Esophagus squamous epithelium (tissue), 5 donors: ENCODE measurements at places on chromosomes 2 and 18.

GRCh38 chr2:206408323-206409320, 34.7 kb upstream of the ADAM23 start:
- H3K4me3 ChIP-seq = no peak overlapping the region
- no peaks in the 10 kb centered on the region for H3K4me1 ChIP-seq
- H3K27ac ChIP-seq = no peak overlapping the region
- H3K27me3 ChIP-seq = no peaks in the 10 kb centered on the region
- DNase-seq = no peak

GRCh38 chr2:233252227-233252626, 754 bp downstream of the ATG16L1 start:
- H3K27ac ChIP-seq = peak overlapping the region; percentile 91
- peaks cover 7% of the 10 kb centered on the region for H3K4me1 ChIP-seq
- peak overlapping the region; percentile 81 for H3K4me3 ChIP-seq
- DNase-seq = no peak

GRCh38 chr2:64915510-64915900, 73.7 kb upstream of the SLC1A4 start:
- no peak overlapping the region for H3K27ac ChIP-seq
- H3K4me1 ChIP-seq = no peaks in the 10 kb centered on the region
- DNase-seq = no peak
- H3K4me3 ChIP-seq = no peak overlapping the region
- no peaks in the 10 kb centered on the region for H3K27me3 ChIP-seq

- H3K27ac ChIP-seq = no peak overlapping the region
- no peak overlapping the region for H3K4me3 ChIP-seq
- no peak for DNase-seq
Measured at GRCh38 chr2:119259296-119259860, 35.7 kb downstream of the STEAP3 start.

- H3K27ac ChIP-seq = no peak overlapping the region
- no peaks in the 10 kb centered on the region for H3K27me3 ChIP-seq
- DNase-seq = no peak
- H3K36me3 ChIP-seq = no peaks in the 10 kb centered on the region
- no peak overlapping the region for H3K4me3 ChIP-seq
- H3K4me1 ChIP-seq = no peaks in the 10 kb centered on the region
Measured at GRCh38 chr2:108316461-108317258, 28.0 kb downstream of the SULT1C2 start.

DNA sequence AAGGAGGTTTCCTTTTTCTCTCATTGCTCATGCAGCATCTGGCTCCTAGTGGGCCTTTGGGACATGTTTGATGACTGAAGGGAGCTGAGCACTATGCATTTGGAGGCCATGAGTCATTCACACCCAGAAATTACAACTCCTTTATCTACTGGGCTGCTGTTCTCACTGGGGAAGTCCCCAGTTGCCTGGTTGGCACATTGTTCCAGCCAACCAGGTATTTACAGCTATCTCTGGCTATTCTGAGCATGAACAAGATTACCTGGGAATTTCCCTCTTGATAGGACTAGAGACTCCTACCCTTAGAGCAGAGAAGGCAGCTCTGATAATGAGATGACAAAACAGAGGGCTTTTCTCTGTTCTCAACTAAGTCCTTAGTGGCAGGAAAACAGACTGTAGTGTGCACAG, 206.5 kb downstream of the SETBP1 start:
- peaks cover 12% of the 10 kb centered on the region for H3K4me1 ChIP-seq
- no peak for DNase-seq
- H3K36me3 ChIP-seq = no peaks in the 10 kb centered on the region
- peak overlapping the region; percentile 31 for H3K27ac ChIP-seq
- no peaks in the 10 kb centered on the region for H3K27me3 ChIP-seq

DNA sequence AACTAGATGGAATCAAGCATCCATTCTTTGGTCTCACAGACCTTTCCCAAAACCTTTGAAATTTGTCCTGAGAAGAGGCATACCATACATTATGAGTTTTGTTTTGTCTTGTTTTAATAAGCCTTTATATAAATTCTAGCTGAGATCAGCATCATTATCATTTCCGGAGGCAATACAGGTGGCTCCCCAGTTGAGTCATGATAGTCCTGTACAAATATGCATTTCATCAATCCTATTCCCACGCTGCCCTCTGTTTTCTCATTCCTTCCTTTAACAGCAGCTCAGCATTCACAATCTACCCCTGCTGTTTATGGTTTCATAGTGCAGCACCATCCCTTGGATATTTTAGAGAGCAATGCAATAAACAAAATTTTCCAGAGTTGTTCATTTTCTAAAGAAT, 216.7 kb downstream of the TXNL1 start:
- no peak for DNase-seq
- H3K27me3 ChIP-seq = no peaks in the 10 kb centered on the region
- H3K4me1 ChIP-seq = no peaks in the 10 kb centered on the region
- H3K36me3 ChIP-seq = no peaks in the 10 kb centered on the region
- no peak overlapping the region for H3K27ac ChIP-seq

GRCh38 chr2:196166876-196167275, 4.5 kb downstream of the STK17B start:
- H3K27ac ChIP-seq = peak overlapping the region; percentile 94
- H3K36me3 ChIP-seq = no peaks in the 10 kb centered on the region
- DNase-seq = no peak
- peaks cover 29% of the 10 kb centered on the region for H3K4me1 ChIP-seq

DNA sequence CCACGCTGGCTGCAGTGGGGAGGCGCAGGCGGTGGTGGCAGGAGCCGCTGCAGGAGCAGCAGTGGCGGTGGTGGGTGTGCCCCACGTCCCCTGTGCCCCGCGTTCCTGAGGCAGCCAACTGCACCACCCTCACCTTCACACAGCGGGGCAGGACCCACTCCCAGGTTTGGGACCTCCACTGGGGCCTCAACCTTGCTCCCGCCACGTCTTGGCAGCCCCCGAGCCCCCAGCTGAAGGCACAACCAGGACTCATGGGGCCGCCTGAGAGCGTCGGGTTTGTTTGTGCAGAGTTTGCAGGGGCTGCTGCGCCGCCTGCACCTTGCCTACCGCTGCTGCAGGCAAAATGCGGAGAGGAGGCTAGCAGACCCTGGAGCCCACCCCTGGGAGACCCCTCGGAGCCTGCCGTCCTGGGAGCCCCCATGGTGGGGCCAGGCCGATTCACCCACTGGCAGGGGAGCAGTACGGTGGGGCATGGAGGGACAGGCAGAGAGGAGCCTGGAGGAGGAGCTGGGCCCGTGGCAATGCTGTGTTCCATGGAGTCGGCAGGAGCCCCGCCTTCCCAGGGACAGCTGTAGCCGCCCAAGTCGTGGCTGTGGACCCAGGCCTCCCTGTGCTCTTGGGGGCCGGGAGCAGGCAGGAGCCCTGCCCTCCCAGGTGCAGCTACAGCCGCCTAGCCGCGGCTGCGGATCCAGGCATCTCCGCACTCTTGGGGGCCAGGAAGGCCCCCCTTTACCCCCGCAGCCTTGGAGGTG, 14.7 kb upstream of the EML6 start:
- peak overlapping the region; percentile 33 for H3K4me3 ChIP-seq
- no peaks in the 10 kb centered on the region for H3K36me3 ChIP-seq
- peaks cover 6% of the 10 kb centered on the region for H3K4me1 ChIP-seq
- DNase-seq = no peak
- H3K27me3 ChIP-seq = no peaks in the 10 kb centered on the region
- peak overlapping the region; percentile 61 for H3K27ac ChIP-seq

DNA sequence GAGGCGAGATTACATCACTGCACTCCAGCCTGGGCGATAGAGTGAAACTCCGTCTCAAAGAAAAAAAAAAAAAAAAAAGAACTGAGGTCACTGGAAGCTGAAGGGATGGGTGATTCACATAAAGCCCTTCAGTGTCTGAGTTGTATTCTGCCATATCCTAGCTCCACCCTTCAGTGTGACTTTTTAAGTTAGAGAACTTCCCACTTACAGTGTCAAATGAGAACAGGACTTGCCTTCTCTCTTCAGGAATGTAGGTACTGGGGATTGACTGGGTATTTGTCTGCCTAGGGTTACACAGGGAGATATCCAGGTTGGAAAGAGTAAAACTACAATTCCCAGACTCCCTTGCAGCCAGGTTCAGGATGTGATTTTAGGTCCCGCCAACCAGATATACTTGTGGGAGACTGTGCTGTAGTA, 37.9 kb downstream of the EHD3 start:
- no peak overlapping the region for H3K4me3 ChIP-seq
- peaks cover 19% of the 10 kb centered on the region for H3K4me1 ChIP-seq
- H3K27me3 ChIP-seq = no peaks in the 10 kb centered on the region

GRCh38 chr2:172464400-172465129, 37.2 kb downstream of the ITGA6 start:
- peaks cover 15% of the 10 kb centered on the region for H3K27me3 ChIP-seq
- H3K27ac ChIP-seq = peak overlapping the region; percentile 15
- H3K4me3 ChIP-seq = no peak overlapping the region
- DNase-seq = no peak

GRCh38 chr2:74628538-74629105, 19.5 kb downstream of the M1AP start:
- no peak overlapping the region for H3K27ac ChIP-seq
- DNase-seq = no peak
- no peaks in the 10 kb centered on the region for H3K36me3 ChIP-seq
- peaks cover 7% of the 10 kb centered on the region for H3K4me1 ChIP-seq

- H3K4me1 ChIP-seq = peaks cover 16% of the 10 kb centered on the region
- no peak for DNase-seq
- no peaks in the 10 kb centered on the region for H3K36me3 ChIP-seq
- H3K27me3 ChIP-seq = no peaks in the 10 kb centered on the region
- H3K4me3 ChIP-seq = no peak overlapping the region
- H3K27ac ChIP-seq = no peak overlapping the region
Measured at GRCh38 chr18:5519448-5520298, 24.1 kb downstream of the EPB41L3 start.

DNA sequence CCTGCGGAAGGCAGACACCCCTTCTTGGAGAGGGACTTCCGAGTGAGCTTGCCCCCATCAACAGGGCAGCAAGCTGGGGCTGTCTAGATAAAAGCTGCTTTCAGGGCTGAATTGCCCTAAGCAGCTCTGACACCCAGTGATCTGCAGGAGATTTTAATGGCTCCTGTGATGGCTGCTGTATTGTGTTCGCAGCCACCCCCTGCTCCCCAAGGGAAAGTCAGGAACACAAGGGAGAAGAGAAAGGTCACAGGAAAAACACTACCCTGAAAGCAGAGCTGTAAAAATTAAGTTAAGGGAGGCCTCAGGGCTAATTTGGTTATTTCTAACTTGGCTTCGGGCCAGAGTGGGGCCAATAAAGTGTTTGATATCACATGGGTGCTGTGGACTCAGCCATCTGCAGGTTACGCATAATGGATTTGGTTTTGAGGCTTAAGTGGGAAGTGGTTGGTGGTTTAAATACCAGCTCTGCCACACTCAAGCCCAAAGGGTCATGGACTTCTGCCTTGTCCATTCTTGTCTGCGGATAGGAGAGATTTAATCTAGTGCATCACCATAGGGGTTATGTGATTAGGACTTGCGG, 147.6 kb downstream of the CLIP4 start:
- H3K36me3 ChIP-seq = no peaks in the 10 kb centered on the region
- no peak for DNase-seq
- peaks cover 4% of the 10 kb centered on the region for H3K4me1 ChIP-seq
- H3K27ac ChIP-seq = no peak overlapping the region

- no peak overlapping the region for H3K4me3 ChIP-seq
- H3K27ac ChIP-seq = no peak overlapping the region
- no peaks in the 10 kb centered on the region for H3K4me1 ChIP-seq
Measured at GRCh38 chr18:6543330-6543908, 128.7 kb upstream of the L3MBTL4 start.

DNA sequence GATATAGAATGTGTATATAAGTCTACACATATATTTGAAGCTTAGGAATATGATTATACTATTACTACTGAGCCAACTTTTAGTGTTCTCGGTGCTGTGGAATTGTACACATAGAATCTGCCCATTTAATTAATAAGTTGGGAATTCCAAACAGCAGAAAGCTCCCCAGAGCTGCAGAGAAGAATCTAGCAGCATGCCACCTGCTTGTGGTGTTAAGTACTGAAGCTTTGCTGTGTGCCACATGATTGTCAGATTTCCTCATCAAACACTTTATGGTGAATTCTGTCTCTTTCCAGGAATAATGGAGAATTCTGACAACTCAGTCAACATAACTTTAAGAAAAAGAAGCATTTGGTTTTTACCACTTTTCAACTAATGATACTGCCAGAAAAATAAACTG, 117.8 kb downstream of the WDSUB1 start:
- no peak overlapping the region for H3K27ac ChIP-seq
- H3K4me3 ChIP-seq = no peak overlapping the region
- peaks cover 17% of the 10 kb centered on the region for H3K4me1 ChIP-seq
- H3K36me3 ChIP-seq = no peaks in the 10 kb centered on the region
- H3K27me3 ChIP-seq = no peaks in the 10 kb centered on the region
- DNase-seq = no peak

- H3K4me3 ChIP-seq = no peak overlapping the region
- no peaks in the 10 kb centered on the region for H3K27me3 ChIP-seq
- H3K27ac ChIP-seq = no peak overlapping the region
Measured at GRCh38 chr2:25608718-25609117, 64.7 kb downstream of the DTNB start.

DNA sequence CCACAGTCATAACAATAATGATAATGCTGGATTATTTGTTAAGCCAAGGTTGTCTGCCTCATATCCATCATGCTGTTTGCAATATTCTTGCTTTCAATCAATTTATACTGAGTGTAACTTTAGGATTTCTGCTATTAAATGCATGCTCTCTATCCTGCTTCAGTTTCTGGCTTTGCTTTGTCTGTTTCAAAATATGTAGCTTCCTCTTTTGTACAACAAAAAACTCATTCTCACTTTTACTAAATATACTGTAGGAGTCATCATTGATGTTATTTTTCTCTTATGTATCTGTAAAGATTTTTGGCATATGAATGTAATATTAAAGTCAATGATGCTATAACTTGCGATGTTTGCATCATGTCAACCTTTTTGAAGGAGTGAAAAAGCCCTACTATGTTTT, 149.3 kb downstream of the GPD2 start:
- peaks cover 31% of the 10 kb centered on the region for H3K36me3 ChIP-seq
- no peaks in the 10 kb centered on the region for H3K4me1 ChIP-seq
- H3K4me3 ChIP-seq = no peak overlapping the region
- DNase-seq = no peak
- H3K27ac ChIP-seq = no peak overlapping the region

DNA sequence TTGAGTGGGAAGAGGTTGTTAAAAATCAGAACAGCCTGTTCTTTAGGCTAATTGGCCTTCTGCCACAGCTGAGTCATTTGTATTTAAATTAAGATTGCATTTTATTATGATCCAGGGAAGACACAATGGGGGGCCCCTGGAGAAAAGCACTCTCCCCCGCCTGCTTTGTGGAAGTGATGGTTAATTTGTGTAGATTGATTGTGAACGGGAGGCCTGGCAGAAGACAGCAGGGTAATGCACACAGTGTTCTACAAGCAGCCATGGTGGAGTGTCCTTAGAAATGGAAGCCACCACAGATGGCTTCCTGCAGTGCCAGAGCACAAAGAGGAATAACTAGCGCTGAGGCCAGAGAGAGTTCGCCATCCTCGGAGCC, 19.6 kb downstream of the RAMP1 start:
- no peak overlapping the region for H3K4me3 ChIP-seq
- no peak for DNase-seq
- no peaks in the 10 kb centered on the region for H3K4me1 ChIP-seq
- H3K27me3 ChIP-seq = no peaks in the 10 kb centered on the region
- no peak overlapping the region for H3K27ac ChIP-seq

- no peak overlapping the region for H3K4me3 ChIP-seq
- H3K4me1 ChIP-seq = no peaks in the 10 kb centered on the region
- H3K27me3 ChIP-seq = no peaks in the 10 kb centered on the region
- no peak overlapping the region for H3K27ac ChIP-seq
- DNase-seq = no peak
Measured at GRCh38 chr2:98296440-98296839, 49.8 kb upstream of the CNGA3 start.

GRCh38 chr2:173874003-173874893, 90.9 kb downstream of the SP3 start:
- no peak overlapping the region for H3K27ac ChIP-seq
- DNase-seq = no peak
- no peak overlapping the region for H3K4me3 ChIP-seq
- H3K4me1 ChIP-seq = peaks cover 20% of the 10 kb centered on the region
- H3K27me3 ChIP-seq = no peaks in the 10 kb centered on the region
- H3K36me3 ChIP-seq = no peaks in the 10 kb centered on the region
